Fibroblast of pulmonary artery (primary cell): ENCODE measurements at places on chromosomes 3 and 15.

DNA sequence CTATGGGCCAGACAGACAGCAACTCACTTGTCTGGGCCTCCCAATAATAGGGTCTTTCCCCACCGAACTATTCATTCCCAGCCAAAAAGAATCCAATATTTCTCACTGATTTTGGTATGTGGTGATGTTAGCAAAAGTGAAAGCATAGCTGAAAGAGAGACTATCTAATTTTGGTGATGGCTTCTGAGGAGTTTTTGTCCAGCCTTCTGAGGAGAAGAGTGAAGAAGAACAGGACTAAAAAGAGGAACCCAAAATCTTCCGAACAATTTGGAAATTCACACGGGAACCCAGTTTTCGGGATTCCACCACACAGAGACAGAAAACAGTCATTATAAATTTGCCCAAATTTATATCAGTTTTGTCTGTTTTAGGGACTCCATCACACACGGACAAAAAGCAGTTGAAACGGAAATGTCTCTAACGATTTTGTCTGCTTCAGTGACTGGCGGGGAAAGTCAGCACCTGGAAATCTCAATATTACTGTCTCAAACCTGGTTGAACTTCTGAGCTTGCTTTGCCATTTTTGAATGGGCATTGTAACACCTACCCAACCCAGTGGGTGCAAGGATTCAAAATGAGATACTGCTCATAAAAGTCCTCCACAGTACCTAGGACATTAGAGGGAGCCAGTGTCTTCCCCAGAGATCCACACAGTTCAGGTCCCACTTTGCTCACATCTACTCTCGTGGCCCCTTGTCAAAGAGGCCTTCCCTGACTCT is 9.1 kb downstream of the CD80 start:
- peak; percentile 7 for DNase-seq

- DNase-seq: no peak
Observed at GRCh38 chr3:40096661-40097111, 212.8 kb upstream of the EIF1B start.

- DNase-seq: peak; percentile 93
Observed at GRCh38 chr3:64224826-64225610, at the start of gene PRICKLE2. TSS of gene PRICKLE2 (minus strand) at chr3:64225466. CDS start at chr3:64198927, 26,539 bp downstream.

GRCh38 chr15:32041294-32041693 is 11.0 kb downstream of the CHRNA7 start:
- no peak for DNase-seq

DNA sequence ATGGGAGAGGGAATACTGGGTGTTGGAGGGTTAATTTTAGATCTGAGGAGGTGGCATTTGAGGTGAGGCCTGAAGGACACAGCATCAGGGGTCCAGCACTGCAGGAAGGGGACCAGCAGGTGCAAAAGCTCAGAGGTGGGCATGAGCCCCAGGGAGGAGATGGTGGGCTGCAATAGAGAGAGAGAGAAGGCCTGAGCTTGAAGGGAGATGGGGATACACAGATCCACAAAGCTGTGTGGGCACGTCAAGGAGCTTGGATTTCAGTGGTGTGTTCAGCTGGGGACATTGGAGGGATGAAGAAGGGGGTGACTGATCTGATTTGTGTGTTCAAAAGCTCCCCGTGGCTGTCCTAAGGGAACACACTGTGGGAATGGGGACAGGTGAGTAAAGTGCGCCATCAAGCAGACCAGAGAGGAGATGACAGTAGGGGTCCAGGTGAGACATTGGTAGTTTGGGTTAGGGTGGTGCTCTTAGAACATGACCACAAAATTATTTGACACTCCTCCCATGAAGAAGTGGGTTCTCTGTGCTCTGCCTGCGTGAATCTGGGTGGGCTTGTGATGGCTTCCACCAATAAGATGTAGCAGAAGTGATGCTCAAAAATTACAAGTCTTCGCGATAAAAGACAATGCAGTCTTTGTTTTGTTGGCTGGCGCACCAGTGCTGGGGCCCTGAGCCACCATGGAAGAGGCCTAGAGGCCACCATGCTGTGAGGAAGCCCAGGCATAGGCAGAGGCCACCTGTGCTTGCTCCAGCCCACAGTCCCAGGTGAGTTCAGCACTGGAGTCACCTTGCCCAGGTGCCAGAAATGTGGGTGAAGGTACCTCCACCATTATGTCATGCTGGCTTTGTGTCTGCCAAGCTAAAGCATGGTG is 1.9 kb upstream of the WNT7A start:
- DNase-seq: no peak
